ENCODE measurements at places on chromosomes 6 and 20.

DNA sequence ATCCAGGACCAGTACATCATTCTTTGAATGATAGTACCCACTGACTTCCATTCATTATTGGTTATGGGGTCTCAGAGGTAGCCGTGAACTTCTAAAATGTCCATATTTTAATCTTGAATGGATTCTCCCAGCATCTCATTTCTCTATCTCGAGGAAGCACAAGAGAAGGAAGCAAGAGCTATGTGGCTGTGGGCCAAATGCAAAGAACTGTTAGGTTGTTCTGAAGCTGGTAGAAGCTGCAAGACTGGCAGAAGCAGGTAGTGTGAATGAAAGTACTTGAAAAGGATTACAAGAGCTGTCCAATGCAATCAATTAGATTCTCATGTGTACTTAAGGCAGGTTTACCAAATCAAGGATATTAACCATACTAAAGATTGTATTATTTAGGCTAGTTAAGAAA is 1131.8 kb downstream of the GRIK2 start:
- no peak for DNase-seq

- DNase-seq: no peak
Observed at GRCh38 chr20:43910564-43910963, 4.1 kb upstream of the TOX2 start.

GRCh38 chr20:37547912-37548311 is 20.2 kb upstream of the BLCAP start:
- no peak for DNase-seq

GRCh38 chr20:64223526-64224067 is 32.0 kb upstream of the PCMTD2 start:
- DNase-seq: peak; percentile 14

- DNase-seq: no peak
Observed at GRCh38 chr6:165186441-165187205, 122.8 kb downstream of the C6orf118 start.

- peak; percentile 100 for DNase-seq
Observed at GRCh38 chr6:135851442-135852271, at the start of gene PDE7B. Gene PDE7B (plus strand): TSS chr6:135851701.

- no peak for DNase-seq
Observed at GRCh38 chr6:74075896-74076295, 379.9 kb downstream of the CD109 start.

DNA sequence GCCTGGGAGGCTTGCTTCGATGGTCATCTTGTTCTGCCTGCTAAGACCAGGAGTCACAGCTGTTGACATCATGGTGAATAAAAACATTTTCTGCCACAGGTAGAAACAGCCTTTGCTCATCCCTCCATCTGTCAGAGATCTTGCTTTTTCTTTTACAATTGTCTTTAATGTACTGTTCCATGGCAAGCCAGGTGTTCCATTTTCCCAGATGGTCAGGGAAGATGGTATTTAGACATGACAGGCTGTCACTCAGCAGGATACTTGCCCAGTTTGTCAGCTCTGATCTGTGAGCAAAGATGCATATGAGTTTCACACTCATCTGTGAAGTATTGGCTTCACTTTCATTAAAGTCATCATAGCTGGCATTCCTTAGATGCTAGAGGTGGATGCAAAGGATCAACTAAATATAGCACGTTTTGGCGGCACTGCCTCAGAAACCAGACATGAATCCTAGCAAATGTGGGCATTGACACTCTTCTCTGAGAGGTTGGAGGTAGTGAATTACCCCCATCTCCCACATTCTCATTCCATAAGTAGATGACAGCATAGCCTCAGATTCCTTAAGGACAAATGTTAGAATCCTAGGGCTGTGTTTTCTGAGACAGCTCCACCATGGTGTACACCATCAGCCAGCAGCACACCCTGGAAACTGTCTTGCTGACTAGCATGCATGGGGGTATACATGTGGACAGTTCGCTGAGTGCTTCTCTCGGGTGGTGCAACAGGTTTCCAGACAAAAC is 4.2 kb downstream of the SSTR4 start:
- DNase-seq: no peak

DNA sequence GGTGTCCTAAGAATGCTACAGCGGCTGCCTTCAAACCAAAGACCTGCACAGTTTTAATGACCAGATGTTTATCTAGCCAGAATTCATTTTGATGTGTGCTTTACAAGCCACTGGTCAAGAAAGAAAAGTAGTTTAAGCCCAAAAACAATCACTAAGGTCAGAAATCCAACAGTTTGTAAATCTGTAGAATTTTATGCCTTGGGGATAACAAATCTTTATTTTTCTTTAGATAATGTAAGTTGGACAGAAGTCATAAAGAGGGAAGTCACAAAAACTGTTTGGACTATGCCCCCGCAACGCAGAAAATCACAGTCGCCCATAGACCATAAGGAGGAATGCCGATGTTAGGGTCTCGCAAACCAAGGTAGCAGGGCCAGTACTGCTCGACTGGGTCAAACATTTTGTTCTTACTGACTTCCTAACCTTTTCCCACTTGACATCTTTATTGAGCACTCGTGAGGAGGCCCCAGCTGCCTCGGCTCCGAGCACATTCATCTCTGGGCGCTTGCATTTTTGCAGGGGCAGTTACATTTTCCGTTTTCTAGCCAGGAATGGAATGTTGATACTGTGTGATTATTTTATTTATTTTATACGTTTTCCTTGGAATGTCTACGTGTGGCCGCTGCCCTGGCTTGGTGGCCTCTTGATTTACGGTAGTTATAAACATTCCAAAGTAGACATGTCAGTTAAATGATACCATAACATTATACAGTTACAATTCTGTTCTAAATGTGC is 56.7 kb upstream of the APCDD1L start:
- DNase-seq: no peak

- peak; percentile 33 for DNase-seq
Observed at GRCh38 chr20:33649201-33649681, 12.9 kb upstream of the C20orf144 start.

- DNase-seq: no peak
Observed at GRCh38 chr6:157092736-157093135, 230.6 kb downstream of the TMEM242 start.

GRCh38 chr20:16516794-16517193 is 56.5 kb downstream of the KIF16B start:
- no peak for DNase-seq

- no peak for DNase-seq
Observed at GRCh38 chr6:94468830-94469229, 1049.5 kb upstream of the EPHA7 start.

GRCh38 chr6:157442291-157442690 is 61.3 kb downstream of the ZDHHC14 start:
- peak; percentile 63 for DNase-seq

GRCh38 chr20:13158369-13158768 is 62.7 kb upstream of the ISM1 start:
- DNase-seq: no peak

DNA sequence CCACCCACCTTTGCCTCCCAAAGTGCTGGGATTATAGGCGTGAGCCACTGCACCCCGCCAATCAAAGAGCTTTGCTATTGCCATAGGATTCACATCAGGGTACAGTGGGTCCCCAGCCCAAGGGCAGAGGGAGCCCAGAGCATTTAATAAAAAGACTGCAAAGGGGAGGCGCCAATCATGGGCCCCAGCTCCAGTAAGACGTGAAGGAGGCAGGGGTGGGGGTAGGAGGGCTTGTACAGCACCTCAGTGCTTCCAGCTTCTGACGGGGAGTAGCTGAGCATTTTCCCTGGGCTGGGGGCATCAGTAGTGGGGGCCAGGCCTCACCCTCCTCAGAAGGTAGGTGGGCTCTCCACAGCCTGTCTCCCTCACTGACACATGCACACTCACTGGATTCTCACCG is 1.5 kb downstream of the ADA start:
- DNase-seq: no peak

- DNase-seq: no peak
Observed at GRCh38 chr6:168371185-168371584, 51.6 kb upstream of the DACT2 start.

GRCh38 chr6:39342692-39343395 is 20.3 kb upstream of the KCNK16 start:
- no peak for DNase-seq

GRCh38 chr6:43402820-43403219 is 24.5 kb upstream of the ABCC10 start:
- no peak for DNase-seq

GRCh38 chr20:20782755-20783154 is 70.3 kb upstream of the RALGAPA2 start:
- DNase-seq: no peak

GRCh38 chr20:37878835-37879599 is 23.9 kb upstream of the VSTM2L start:
- no peak for DNase-seq

- no peak for DNase-seq
Observed at GRCh38 chr6:124436803-124437202, 525.4 kb upstream of the RNF217 start.

DNA sequence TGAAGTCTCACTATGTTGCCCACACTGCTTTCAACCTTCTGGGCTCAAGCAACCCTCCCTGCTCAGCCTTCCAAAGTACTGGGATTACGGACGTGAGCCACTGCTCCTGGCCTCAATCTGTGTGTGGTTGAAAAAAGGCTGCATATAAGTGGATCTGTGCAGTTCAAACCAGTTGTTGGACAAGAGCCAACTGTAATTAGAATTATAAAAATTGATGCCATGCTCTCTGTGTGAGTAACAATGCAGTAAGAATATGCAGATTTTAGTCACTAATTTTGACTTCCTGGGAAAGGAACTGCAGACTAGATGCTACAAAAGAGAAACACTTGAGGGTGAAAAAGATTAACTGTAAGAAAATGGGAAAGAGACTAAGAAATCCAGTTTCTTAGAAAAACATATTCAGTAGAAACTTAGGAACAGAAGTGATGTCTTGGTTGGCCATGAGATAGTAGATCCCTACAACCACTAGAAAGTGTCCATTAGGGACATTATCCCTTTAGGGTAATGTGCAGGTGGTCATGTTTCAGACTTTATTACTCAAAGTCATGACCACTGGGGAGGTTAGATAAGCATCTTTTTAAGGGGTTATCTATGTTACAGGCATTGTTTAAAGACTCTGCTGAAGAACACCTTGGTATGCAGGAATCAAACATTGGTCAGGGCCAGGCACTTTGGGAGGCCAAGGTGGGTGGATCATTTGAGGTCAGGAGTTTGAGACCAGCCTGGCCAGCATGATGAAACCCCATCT is 26.3 kb downstream of the ITCH start:
- peak; percentile 78 for DNase-seq

DNA sequence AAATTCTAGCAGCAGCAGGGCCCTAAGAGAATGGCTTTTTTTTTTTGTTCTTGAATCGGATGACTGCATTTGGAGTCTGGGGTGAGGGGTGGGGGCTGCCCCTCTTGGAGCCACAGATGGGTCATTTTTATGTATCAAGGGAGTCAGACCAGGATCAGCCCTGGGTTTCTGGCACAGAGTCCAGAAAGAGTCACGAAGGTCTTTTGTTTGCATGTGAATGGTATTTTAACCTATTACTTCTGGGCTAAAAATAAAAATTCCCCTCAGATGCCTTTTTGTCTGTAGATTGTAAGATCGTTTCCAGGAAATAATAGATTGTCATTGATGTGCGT is 72.5 kb downstream of the PHACTR3 start:
- DNase-seq: no peak

DNA sequence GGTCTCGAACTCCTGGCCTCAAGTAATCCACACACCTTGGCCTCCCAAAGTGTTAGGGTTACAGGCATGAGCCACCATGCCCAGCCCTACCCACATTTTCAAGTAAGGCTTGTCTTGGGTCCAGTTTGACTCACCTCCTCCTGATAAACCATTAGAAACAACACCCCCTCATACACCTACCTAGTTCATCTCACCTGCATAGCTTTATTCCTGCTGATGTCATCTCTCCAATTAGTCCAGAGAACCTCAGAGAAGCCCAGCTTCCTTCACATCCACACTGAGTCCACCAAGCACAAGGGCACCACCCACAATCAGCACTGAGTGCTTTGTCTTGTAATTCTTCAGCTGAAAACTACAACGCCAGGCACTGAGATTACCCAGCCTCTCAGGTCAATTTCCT is 35.3 kb downstream of the KIF16B start:
- no peak for DNase-seq

GRCh38 chr6:12555267-12555666 is 161.3 kb upstream of the PHACTR1 start:
- peak; percentile 38 for DNase-seq

- DNase-seq: peak; percentile 23
Observed at GRCh38 chr6:72328775-72329174, 293.1 kb upstream of the KCNQ5 start.

GRCh38 chr6:18632670-18633410 is 245.7 kb downstream of the RNF144B start:
- DNase-seq: peak; percentile 79

- no peak for DNase-seq
Observed at GRCh38 chr6:29490552-29490951, 2.8 kb upstream of the MAS1L start.

- DNase-seq: no peak
Observed at GRCh38 chr20:44187772-44188709, 1.1 kb upstream of the JPH2 start.

DNA sequence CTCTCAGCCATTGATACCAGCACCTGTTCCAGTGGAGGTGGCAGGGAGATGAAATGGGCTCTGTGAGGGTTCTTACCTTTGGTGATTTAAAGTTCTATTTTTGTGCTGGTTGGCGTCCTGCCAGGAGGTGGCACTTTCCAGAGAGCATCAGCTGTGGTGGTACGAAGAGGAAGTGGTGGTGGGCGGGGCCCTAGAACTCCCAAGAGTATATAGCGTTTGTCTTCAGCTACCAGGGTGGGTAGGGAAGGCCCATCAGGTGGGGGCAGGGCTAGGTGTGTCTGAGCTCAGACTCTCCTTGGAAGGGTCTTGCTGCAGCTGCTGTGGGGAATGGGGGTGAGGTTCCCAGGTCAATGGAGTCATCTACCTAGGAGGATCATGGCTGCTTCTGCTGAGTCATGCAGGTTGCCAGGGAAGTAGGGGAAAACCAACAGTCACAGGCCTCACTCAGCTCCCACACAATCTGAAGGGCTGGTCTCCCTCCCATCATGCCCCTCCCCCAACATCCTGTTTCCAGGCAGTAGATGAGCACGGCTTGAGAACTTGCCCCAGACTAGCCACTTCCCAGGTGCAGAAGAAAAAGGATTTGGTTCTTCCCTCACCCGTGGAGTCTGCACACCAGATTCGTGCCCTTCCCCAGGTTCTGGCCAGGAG is 46.6 kb downstream of the MOXD1 start:
- peak; percentile 24 for DNase-seq

DNA sequence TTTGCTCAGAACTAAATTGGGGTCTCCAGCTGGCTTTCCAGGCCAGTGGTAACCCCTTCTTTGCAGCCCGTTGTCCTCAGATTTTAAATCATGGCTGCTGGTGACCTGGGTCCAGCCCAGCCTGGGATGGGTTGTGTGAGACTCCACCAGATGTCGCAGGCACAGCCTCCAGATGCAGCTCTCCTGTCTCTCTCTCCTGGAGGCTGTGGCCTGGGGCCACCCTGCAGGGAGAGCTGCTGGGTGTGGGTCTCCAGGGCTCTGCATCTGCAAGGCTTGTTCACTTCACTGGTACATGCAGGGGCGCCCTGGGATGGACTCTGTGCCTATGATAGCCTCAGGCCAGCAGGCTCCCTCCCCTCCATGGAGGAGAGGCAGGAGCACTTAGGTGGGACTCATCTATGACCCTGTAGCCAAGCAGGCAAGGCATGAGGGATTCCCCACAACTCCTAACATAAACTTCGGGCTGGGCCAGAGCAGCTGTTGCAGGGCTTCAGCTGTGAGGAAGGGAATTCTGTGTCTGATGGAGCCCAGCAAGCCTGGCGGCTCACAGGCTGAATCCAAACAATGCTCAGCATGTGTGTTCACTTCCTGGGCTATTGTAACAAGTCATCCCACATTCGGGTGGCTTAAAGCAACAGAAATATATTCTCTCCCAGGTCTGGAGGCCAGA is 94.7 kb upstream of the NXT1 start:
- no peak for DNase-seq

- DNase-seq: no peak
Observed at GRCh38 chr20:58652606-58653294, 1.7 kb downstream of the STX16 start.
